Activated T-cell treated with anti-CD3 and anti-CD28 coated beads, Interleukin-2, amount 50 U/mL, for 24 hours (primary cell): ENCODE measurements at places on chromosomes 5 and 9.

DNA sequence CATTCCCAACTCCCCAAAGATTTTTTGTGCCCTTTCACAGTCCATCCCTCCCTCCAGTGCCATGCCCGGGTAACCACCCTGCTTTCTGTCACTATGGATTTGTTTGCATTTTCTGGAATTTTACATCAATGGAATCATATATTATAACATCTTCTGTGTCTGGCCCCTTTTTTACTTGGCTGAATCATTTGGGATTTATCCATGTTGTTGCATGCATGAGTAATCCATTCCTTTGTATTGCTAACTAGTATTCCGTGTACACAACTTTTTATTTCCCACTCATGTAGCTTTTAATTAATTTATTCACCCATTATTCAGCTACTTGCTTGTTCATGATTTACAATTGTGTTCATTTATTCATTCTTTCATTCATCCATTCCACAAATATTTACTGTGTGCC lies 94.1 kb downstream of the FGF18 start:
- no peak overlapping the region for H3K27ac ChIP-seq
- no peaks in the 10 kb centered on the region for H3K4me1 ChIP-seq
- H3K27me3 ChIP-seq, result peaks cover 22% of the 10 kb centered on the region
- no peaks in the 10 kb centered on the region for H3K36me3 ChIP-seq
- H3K4me3 ChIP-seq, result no peak overlapping the region

GRCh38 chr9:4386819-4387218 lies 87.0 kb upstream of the GLIS3 start:
- DNase-seq, result no peak
- peaks cover under 1% of the 10 kb centered on the region for H3K27me3 ChIP-seq
- H3K4me1 ChIP-seq, result peaks cover 4% of the 10 kb centered on the region

GRCh38 chr5:16918156-16918555 lies 17.9 kb downstream of the MYO10 start:
- no peak overlapping the region for H3K4me3 ChIP-seq
- H3K36me3 ChIP-seq, result no peaks in the 10 kb centered on the region
- no peak overlapping the region for H3K27ac ChIP-seq
- DNase-seq, result no peak

DNA sequence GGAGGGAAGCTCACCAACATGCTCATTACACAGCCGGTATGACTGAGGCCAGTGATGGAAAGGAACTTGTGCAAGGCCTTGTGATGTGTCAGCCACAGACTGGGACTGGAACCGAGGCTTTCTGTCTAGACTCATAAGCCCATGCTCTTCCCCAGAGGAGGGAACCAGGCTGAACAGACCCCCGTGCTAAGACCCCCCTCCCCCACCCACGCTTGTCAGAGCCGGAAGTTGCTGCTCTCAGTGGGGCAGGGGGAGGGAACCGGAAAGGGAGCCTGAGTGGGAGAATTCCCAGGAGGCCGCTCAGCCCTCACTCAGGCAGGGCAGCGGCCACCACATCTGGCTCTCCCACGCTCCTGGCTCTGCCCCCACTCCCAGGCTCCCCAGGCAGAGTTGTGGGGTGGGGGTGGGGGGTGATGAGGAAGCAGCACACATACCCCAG lies 4.1 kb upstream of the PDGFRB start:
- DNase-seq, result no peak
- H3K4me3 ChIP-seq, result no peak overlapping the region
- no peak overlapping the region for H3K27ac ChIP-seq
- H3K27me3 ChIP-seq, result peaks cover 27% of the 10 kb centered on the region
- no peaks in the 10 kb centered on the region for H3K36me3 ChIP-seq
- peaks cover 8% of the 10 kb centered on the region for H3K4me1 ChIP-seq

DNA sequence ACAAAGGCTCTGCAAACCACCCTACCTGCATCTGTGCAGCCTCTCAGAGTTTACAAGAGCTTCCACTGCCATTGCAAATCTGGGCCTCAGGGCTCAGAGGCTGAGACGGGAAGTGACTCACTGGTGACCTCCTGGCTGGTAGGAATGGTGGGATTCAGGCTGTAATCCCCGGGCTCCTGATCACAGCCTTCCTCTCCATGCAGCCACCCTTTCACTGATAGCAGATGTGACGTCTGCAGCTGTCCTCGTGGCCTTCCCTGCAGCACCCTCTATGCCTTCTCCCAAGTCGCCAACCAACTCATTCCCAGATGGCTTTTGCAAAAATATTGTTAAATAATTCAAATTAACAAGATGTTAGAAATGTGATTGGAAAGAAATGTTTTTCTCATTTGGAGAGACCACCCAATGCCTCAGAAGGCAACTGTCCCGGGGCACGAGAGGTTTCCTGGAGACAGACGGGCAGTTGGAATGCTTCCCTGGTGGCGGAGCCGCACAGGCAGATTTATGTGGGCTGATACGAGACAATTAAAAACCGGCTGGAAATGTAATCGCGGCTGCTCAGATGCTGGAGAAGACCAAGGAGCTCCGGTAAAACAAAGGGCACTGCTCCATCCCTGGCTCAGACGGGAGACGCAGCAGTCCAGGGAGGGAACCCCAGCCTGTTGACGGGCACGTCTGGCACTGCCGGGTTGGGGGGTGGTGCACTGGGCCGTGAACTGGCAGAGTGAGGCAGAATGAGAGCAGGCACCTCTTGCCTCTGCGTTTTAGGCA lies 34.4 kb upstream of the SLC25A51 start:
- H3K4me3 ChIP-seq, result no peak overlapping the region
- DNase-seq, result no peak
- no peaks in the 10 kb centered on the region for H3K27me3 ChIP-seq
- no peaks in the 10 kb centered on the region for H3K4me1 ChIP-seq
- no peak overlapping the region for H3K27ac ChIP-seq

- H3K36me3 ChIP-seq, result no peaks in the 10 kb centered on the region
- no peak overlapping the region for H3K4me3 ChIP-seq
- no peaks in the 10 kb centered on the region for H3K4me1 ChIP-seq
- H3K27me3 ChIP-seq, result peaks cover 2% of the 10 kb centered on the region
- H3K27ac ChIP-seq, result no peak overlapping the region
- DNase-seq, result peak; percentile 65
These were observed 112.2 kb downstream of the MTX3 start for GRCh38 chr5:79878721-79879336.

DNA sequence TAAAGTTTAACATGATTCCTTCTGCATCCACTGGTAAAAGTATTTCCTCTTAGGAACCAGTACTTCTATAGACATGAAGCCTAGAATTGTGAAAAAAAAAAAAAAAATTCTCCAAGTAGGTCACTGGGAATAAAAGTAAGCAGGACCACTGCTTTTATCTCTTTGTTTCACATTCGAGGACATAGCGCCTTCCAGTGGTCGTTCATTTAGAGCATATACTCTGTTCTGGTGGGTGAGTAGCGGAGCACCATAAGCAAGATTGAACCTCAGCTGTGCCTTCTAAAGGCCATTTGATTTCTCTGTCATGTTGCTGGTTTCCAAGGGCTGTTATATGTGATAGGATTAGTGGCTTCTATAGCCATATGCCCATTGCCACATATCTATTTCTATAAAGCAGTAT lies 393.1 kb downstream of the TMEM232 start:
- no peaks in the 10 kb centered on the region for H3K36me3 ChIP-seq
- no peak overlapping the region for H3K4me3 ChIP-seq
- no peak for DNase-seq
- no peaks in the 10 kb centered on the region for H3K4me1 ChIP-seq
- no peaks in the 10 kb centered on the region for H3K27me3 ChIP-seq

DNA sequence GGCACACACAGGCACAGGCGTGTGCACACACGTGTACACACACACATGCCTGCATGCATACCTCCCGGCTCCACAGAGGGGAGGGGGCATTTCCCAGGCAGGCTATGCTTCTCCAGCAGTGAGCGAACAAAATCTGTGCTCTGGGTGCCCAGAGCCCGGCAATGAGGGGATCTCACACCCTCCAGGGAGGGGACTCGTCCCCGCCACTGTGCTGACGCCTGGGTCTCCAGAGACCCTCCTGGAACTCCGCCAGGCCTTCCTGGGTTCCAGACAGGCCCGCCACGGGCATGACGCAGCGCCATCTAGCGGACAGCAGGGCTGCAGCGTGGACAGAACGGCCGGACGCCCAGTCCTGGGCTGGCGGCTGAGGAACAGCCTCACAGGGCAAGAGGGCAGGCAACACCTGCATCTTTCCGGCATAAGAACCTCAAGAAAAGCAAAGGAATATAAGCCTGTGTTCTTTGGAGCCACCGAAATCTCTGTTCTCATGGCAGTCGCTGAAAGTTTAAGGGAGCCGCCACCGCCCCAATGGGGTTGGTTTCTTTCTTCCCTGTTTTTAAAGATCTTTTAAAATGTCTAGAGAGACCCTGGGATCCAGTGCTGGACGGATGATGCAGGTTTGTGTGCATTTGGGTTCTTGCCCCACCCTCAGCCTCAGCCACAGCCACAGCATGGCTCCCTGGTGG lies 135.6 kb upstream of the PPP1R26 start:
- H3K27me3 ChIP-seq, result peaks cover 44% of the 10 kb centered on the region
- H3K36me3 ChIP-seq, result no peaks in the 10 kb centered on the region
- peak; percentile 63 for DNase-seq
- H3K27ac ChIP-seq, result no peak overlapping the region

DNA sequence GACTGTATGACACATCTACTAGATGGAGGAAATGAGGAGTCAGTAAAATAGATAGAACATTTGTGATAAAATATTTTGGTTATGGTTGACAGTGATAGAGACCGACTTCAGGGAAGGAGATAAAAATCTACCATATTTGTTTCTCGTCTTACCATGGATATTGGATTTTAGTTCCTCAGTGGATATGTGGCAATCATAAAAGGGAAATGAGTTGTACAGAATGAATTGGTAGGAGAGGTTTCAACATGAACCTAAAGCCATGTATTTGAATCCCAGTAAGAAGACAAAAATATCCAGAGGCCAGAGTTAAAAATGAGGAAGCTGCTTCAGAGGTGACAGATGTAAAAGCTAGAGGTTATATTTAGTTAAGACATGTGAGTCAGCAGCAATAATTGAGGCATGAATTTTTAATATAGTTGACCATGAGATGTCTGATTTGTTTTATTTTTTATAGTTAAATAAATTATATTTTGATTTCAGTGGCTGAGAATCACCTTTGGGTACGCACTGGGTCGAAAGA lies 480.4 kb upstream of the TUSC1 start:
- no peak overlapping the region for H3K4me3 ChIP-seq
- no peaks in the 10 kb centered on the region for H3K4me1 ChIP-seq
- H3K27me3 ChIP-seq, result no peaks in the 10 kb centered on the region
- H3K27ac ChIP-seq, result no peak overlapping the region
- H3K36me3 ChIP-seq, result no peaks in the 10 kb centered on the region
- DNase-seq, result no peak

- H3K4me1 ChIP-seq, result peaks cover 5% of the 10 kb centered on the region
- no peaks in the 10 kb centered on the region for H3K36me3 ChIP-seq
- peaks cover 11% of the 10 kb centered on the region for H3K27me3 ChIP-seq
- H3K27ac ChIP-seq, result peak overlapping the region; percentile 38
- no peak for DNase-seq
These were observed 16.8 kb upstream of the DAB2IP start for GRCh38 chr9:121634329-121635261.

DNA sequence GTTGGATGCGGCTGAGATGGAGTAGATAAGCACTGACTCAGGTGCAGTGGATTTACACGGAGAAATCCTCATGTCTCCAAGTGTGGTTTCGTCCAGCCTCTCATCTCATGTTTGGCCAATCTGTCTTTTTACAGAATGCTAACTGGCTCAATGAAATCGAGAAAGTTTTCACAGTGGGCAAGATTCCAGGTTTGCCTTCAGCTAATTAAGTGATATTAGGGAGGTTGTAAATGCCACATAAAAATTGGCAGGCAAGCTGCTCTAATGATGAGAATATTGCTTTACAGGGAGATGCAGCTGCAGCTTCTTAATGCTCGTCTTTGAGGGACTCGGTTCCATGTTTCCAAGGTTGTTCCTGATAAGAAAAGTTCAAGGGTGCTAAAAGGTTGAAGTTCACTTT lies 23.7 kb downstream of the BARHL1 start:
- no peak overlapping the region for H3K27ac ChIP-seq
- H3K36me3 ChIP-seq, result peaks cover 98% of the 10 kb centered on the region
- DNase-seq, result no peak
- H3K4me3 ChIP-seq, result no peak overlapping the region
- no peaks in the 10 kb centered on the region for H3K27me3 ChIP-seq

DNA sequence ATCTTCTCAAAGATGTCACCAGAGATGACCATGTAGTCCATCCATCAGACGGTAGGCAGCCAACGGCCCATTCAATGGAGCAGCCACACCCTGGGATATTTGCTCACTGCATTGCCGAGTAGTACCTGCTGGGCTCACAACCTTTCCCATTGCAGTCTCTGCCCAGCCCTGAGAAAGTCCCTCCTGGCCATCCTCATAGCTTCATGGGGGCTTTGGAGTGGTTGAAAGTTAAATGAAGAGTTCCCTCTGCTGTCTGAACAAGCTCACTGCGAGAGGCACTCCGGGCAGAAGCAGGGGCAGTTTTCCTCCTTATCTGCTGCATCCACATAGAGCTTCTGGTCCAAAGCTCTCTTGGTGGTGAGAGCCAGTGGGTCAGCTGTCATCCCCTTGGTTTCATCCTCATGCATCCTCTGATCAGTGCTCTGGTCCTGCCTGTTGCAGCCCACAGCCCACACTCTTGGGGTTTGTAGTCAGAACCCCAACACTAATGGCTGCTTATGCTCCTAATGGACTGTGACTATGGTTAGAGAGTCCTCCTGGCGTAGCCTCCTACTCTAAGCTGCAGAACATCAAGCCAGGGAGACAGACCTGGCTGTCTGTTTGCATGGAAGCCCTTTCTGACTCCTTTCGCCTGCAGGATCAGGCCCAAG lies 23.3 kb downstream of the TNFSF8 start:
- H3K27me3 ChIP-seq, result no peaks in the 10 kb centered on the region
- H3K36me3 ChIP-seq, result peaks cover 96% of the 10 kb centered on the region
- peak overlapping the region; percentile 98 for H3K27ac ChIP-seq
- peaks cover 58% of the 10 kb centered on the region for H3K4me1 ChIP-seq
- peak; percentile 56 for DNase-seq

DNA sequence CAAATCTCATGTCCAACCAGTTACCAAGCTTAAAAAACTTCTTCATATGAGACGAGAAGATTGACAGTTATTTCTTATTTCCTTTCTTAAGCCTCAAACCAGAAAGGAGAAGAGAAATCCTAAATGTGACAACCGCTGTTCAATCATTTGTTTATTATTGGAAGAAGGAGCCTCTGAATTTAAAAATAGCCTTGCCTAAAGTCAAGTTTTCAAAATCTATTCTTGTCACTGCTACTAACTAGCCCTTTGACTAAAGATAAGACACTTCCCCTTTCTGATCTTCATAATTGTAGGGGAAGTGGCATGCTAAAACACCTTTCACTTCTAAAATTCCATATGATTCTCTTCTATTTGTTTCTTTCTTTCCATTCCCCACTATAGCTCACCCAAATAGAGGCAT lies 106.2 kb upstream of the EMB start:
- H3K4me1 ChIP-seq, result peaks cover 11% of the 10 kb centered on the region
- no peaks in the 10 kb centered on the region for H3K27me3 ChIP-seq
- H3K36me3 ChIP-seq, result no peaks in the 10 kb centered on the region
- H3K4me3 ChIP-seq, result no peak overlapping the region

DNA sequence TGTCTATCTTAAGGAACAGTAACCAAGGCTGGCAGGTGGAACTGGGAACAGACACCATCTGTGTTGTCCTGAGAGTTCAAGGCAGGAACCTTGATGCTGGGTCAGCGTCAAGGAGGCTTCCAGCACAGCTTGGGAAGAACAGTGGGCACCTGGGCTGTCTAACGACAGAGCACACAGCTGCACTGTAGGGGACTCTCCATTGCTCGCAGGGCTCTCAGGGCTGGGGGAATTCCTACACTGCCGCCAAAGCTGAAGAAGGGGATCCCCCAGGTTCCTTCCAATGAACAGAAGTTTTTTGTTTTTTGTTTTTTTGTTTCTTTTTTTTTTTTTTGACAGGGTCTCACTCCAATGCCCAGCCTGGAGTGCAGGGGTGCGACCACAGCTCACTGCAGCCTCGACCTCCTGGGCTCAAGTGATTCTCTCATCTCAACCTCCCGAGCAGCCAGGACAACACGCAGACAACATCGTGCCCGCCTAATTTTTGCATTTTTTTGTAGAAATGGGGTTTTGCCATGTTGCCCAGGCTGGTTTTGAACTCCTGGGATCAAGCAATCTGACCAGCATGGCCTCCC lies 81.9 kb downstream of the PTPN3 start:
- H3K27me3 ChIP-seq, result peaks cover 47% of the 10 kb centered on the region
- peaks cover 36% of the 10 kb centered on the region for H3K4me1 ChIP-seq
